T-cell (primary cell): ENCODE measurements at places on chromosomes 3 and 15.

GRCh38 chr3:123021388-123021787, 6.2 kb downstream of the SEMA5B start:
- H3K27me3 ChIP-seq, result peaks cover 43% of the 10 kb centered on the region
- no peak overlapping the region for H3K27ac ChIP-seq
- peaks cover 5% of the 10 kb centered on the region for H3K4me1 ChIP-seq
- DNase-seq, result no peak

DNA sequence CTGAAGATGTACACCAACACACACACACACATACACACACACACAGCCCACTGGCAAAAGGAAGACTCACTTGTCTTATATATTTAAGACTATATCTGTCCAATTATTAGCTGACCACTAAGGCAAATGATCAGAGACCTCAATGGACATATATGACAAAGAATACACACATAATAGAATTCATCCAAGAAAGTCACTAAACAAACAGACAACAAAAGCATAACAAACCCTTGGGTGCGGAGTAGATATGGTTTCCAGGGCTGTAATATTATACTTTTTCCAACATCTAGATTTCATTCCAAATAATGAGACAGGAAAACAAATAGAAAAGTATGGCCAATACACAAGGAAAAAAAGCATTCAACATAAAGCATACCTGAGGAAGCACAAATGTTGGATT, 72.3 kb upstream of the PRICKLE2 start:
- H3K27ac ChIP-seq, result no peak overlapping the region
- no peak overlapping the region for H3K4me3 ChIP-seq
- DNase-seq, result no peak
- H3K36me3 ChIP-seq, result no peaks in the 10 kb centered on the region

DNA sequence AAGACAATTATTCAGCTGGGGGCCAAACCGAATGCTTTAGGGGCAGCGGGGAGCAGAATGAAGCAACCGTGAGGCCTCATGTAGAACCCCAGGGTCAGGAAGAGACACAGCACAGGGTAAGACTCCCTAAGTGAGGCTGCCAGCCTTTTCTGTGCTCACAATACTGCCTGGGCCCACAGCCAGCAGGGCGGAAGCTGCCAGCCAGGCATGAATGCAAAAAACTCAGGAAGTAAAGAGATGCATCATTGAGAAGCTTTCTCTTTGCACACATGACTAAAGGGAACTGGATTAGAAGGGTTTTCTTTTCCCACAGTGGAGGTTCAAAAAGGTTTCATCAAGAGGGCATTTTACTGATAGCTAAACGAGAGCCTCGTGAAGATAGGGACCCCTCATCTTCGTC, 33.3 kb downstream of the CA12 start:
- H3K27me3 ChIP-seq, result peaks cover 13% of the 10 kb centered on the region
- no peak overlapping the region for H3K27ac ChIP-seq
- no peak for DNase-seq
- no peak overlapping the region for H3K4me3 ChIP-seq
- no peaks in the 10 kb centered on the region for H3K36me3 ChIP-seq
- no peaks in the 10 kb centered on the region for H3K4me1 ChIP-seq

GRCh38 chr15:42627485-42627884, 52.1 kb downstream of the STARD9 start:
- H3K36me3 ChIP-seq, result no peaks in the 10 kb centered on the region
- DNase-seq, result no peak
- no peaks in the 10 kb centered on the region for H3K4me1 ChIP-seq
- H3K27ac ChIP-seq, result no peak overlapping the region

GRCh38 chr15:77542491-77543001, 90.2 kb downstream of the LINGO1 start:
- peaks cover 14% of the 10 kb centered on the region for H3K27me3 ChIP-seq
- H3K36me3 ChIP-seq, result no peaks in the 10 kb centered on the region
- peaks cover 15% of the 10 kb centered on the region for H3K4me1 ChIP-seq
- H3K27ac ChIP-seq, result no peak overlapping the region
- H3K4me3 ChIP-seq, result peak overlapping the region; percentile 89

- H3K27me3 ChIP-seq, result no peaks in the 10 kb centered on the region
- DNase-seq, result no peak
- no peaks in the 10 kb centered on the region for H3K36me3 ChIP-seq
- H3K27ac ChIP-seq, result no peak overlapping the region
- no peak overlapping the region for H3K4me3 ChIP-seq
- H3K4me1 ChIP-seq, result no peaks in the 10 kb centered on the region
These were observed 2.0 kb downstream of the SLC22A14 start for GRCh38 chr3:38283810-38284755.

- peak; percentile 37 for DNase-seq
- H3K36me3 ChIP-seq, result no peaks in the 10 kb centered on the region
- H3K4me1 ChIP-seq, result peaks cover 24% of the 10 kb centered on the region
- H3K27ac ChIP-seq, result no peak overlapping the region
These were observed 8.3 kb upstream of the SUCLG2 start for GRCh38 chr3:67662733-67663132.

- no peak overlapping the region for H3K27ac ChIP-seq
- H3K4me1 ChIP-seq, result no peaks in the 10 kb centered on the region
- no peak overlapping the region for H3K4me3 ChIP-seq
- no peak for DNase-seq
- H3K27me3 ChIP-seq, result no peaks in the 10 kb centered on the region
These were observed 5.9 kb upstream of the DCP1A start for GRCh38 chr3:53353202-53353601.

- DNase-seq, result no peak
- no peaks in the 10 kb centered on the region for H3K4me1 ChIP-seq
- no peaks in the 10 kb centered on the region for H3K27me3 ChIP-seq
- no peaks in the 10 kb centered on the region for H3K36me3 ChIP-seq
- H3K4me3 ChIP-seq, result no peak overlapping the region
These were observed 22.9 kb upstream of the TPM1 start for GRCh38 chr15:63019511-63020109.

- no peaks in the 10 kb centered on the region for H3K4me1 ChIP-seq
- no peaks in the 10 kb centered on the region for H3K27me3 ChIP-seq
- no peaks in the 10 kb centered on the region for H3K36me3 ChIP-seq
- no peak overlapping the region for H3K4me3 ChIP-seq
- no peak for DNase-seq
These were observed 791.3 kb upstream of the LMCD1 start for GRCh38 chr3:7710284-7710683.

- no peaks in the 10 kb centered on the region for H3K27me3 ChIP-seq
- H3K4me1 ChIP-seq, result peaks cover 16% of the 10 kb centered on the region
- H3K27ac ChIP-seq, result no peak overlapping the region
- H3K4me3 ChIP-seq, result no peak overlapping the region
- H3K36me3 ChIP-seq, result no peaks in the 10 kb centered on the region
These were observed 96.6 kb upstream of the CHD2 start for GRCh38 chr15:92803536-92803851.

- H3K4me1 ChIP-seq, result no peaks in the 10 kb centered on the region
- no peaks in the 10 kb centered on the region for H3K27me3 ChIP-seq
- H3K4me3 ChIP-seq, result no peak overlapping the region
- DNase-seq, result no peak
These were observed 217.8 kb upstream of the EOMES start for GRCh38 chr3:27939940-27940339.

GRCh38 chr3:133367956-133368355, 31.9 kb upstream of the BFSP2 start:
- H3K27me3 ChIP-seq, result no peaks in the 10 kb centered on the region
- no peaks in the 10 kb centered on the region for H3K36me3 ChIP-seq
- no peak overlapping the region for H3K4me3 ChIP-seq
- H3K27ac ChIP-seq, result no peak overlapping the region

DNA sequence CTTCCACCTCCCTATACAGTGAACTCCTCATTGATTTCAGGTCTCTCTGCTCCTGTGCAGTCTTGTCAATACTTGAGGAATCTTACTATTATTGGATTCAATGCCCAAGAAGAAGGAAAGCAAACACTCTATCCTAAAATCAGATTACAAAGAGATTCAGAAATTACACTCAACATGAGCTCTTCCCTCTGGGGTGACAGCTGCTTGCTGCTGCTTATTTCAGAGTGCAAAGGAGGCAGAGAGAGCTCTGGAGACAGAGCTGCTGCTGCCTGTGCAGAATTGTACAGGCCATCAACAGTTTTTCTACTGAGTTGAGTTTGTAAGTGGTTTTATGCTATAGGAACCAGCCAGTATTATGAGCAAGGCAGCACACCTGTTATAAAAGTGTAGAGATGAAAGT, 7.1 kb downstream of the RYR3 start:
- H3K27me3 ChIP-seq, result peaks cover 6% of the 10 kb centered on the region
- H3K36me3 ChIP-seq, result no peaks in the 10 kb centered on the region
- no peak overlapping the region for H3K4me3 ChIP-seq
- H3K27ac ChIP-seq, result no peak overlapping the region
- H3K4me1 ChIP-seq, result no peaks in the 10 kb centered on the region

DNA sequence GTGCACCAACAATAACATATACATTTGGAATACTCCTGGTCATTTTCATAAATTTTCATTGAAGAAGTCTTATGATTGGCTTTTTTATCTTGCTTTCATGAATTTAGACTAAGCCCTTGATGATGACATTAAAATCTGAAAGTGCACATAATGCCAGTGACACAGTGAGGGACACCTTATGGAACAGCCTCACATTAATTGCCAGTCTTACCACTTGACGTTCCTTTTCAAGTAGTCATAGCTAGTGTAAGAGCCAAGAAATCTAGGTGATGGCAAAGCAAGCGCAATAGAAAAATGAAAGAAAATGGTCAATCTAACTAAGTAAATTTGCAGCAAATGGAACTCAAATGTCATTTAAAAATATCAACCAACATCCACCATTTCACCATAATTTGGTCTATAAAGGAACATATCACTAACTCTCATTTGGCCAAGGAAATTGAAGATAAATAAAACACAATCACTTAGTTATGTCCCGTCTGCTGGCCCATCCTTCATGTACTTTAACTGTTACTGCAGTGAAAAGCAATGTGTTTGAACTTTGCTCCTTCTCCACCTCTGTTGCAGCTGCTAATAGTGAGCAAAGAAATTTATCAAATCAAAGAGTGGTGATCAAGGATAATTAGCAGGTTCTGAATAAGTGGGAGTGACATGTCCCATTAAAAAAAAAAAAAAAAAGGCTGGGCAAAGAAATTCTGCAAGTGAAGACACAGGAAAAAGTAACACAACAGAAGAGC, 110.0 kb downstream of the TJP1 start:
- H3K4me1 ChIP-seq, result no peaks in the 10 kb centered on the region
- no peaks in the 10 kb centered on the region for H3K36me3 ChIP-seq
- peaks cover 4% of the 10 kb centered on the region for H3K27me3 ChIP-seq

DNA sequence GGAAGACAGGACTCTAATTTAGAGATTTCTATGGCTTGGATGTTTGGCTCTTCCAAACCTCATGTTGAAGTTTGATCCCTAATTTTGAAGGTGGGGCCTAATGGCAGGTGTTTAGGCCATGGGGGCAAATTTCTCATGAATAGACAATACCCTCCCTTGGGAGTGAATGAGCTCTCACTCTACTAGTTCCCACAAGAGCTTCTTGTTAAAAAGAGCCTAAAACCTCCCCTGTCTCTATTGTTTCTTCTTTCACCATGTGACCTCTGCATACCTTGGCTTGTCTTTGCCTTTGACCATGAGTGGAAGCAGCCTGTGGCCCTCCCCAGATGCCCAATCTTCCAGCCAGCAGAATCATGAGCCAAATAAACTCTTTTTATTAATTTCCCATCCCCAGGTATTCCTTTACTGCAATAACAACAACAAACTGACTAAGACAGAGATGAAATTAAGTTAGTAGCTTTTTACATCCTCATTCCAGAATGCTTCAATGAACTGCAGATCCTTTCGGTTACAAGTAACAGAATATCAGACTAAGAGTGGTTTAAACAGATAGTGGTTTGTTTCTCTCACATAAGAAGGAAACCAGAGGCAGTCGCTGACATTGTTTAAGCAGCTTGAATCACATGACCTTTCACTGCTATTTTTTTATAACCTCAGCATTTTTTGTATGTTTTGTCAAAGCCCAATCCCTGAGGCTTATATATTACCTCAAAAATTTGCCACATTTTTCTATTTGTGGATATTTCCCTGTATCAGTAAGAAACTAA, 1013.3 kb upstream of the SEMA6D start:
- no peak for DNase-seq
- H3K4me1 ChIP-seq, result no peaks in the 10 kb centered on the region
- H3K27ac ChIP-seq, result no peak overlapping the region
- H3K27me3 ChIP-seq, result no peaks in the 10 kb centered on the region
- H3K36me3 ChIP-seq, result no peaks in the 10 kb centered on the region

GRCh38 chr3:194621947-194622346, 11.3 kb downstream of the TMEM44 start:
- no peak overlapping the region for H3K4me3 ChIP-seq
- H3K36me3 ChIP-seq, result no peaks in the 10 kb centered on the region
- H3K27me3 ChIP-seq, result no peaks in the 10 kb centered on the region
- H3K27ac ChIP-seq, result no peak overlapping the region
- no peak for DNase-seq

DNA sequence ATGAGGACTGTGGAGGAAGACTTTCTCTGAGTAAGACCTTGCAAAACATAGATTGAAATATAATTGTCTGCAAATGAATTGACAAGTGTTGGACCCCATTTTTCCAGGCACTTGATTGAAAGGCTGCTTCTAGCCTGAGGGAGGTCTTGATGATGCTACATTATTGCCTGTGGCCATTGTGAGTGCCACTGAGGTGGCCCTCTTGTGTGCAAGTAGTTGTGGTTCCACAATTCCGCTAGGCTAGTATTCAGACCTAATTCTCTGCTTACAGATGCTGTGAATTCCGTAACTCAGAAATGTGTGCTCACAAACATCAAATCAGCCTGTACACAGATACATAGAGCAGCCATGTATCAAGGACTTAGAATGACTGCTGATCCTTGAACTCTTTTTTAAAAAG, 34.7 kb downstream of the FNDC3B start:
- H3K27ac ChIP-seq, result no peak overlapping the region
- no peaks in the 10 kb centered on the region for H3K4me1 ChIP-seq
- no peak for DNase-seq
- no peak overlapping the region for H3K4me3 ChIP-seq
- peaks cover 2% of the 10 kb centered on the region for H3K36me3 ChIP-seq
- H3K27me3 ChIP-seq, result no peaks in the 10 kb centered on the region

DNA sequence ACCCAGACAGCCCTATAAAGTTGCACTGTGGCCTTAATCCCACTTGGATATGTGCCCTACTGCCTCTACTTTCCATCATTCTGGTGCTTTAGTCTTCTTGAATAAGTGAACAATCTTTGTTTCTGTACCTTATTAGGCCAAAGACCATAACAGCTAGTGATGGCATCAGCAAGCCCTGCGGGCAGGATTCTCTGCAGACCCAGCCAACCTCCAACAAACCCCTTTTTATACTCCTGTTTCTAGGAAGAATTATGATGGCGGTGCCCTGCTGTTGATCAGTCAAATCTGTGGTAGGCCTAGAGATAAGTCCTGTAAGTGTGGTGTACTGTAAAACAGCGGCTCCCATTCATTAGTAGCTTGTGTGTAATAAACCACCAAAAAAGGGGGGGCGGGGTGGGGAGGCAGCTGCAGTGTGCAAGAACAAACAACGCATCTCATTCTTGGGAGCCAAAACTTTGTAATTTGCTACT, 40.5 kb downstream of the SOX2 start:
- H3K36me3 ChIP-seq, result no peaks in the 10 kb centered on the region
- no peak for DNase-seq
- no peak overlapping the region for H3K27ac ChIP-seq
- H3K27me3 ChIP-seq, result no peaks in the 10 kb centered on the region
- H3K4me3 ChIP-seq, result no peak overlapping the region
- H3K4me1 ChIP-seq, result no peaks in the 10 kb centered on the region
